Hematopoietic multipotent progenitor cell treated with erythropoietin and hydrocortisone succinate and interleukin-3 and kit ligand, for 15 days (in vitro differentiated cells): ENCODE measurements at places on chromosomes 7 and 10.

GRCh38 chr7:30575910-30576309 is 18.8 kb upstream of the GARS1 start:
- DNase-seq, result no peak

GRCh38 chr7:10557375-10557774 is 416.3 kb upstream of the PHF14 start:
- no peak for DNase-seq

DNA sequence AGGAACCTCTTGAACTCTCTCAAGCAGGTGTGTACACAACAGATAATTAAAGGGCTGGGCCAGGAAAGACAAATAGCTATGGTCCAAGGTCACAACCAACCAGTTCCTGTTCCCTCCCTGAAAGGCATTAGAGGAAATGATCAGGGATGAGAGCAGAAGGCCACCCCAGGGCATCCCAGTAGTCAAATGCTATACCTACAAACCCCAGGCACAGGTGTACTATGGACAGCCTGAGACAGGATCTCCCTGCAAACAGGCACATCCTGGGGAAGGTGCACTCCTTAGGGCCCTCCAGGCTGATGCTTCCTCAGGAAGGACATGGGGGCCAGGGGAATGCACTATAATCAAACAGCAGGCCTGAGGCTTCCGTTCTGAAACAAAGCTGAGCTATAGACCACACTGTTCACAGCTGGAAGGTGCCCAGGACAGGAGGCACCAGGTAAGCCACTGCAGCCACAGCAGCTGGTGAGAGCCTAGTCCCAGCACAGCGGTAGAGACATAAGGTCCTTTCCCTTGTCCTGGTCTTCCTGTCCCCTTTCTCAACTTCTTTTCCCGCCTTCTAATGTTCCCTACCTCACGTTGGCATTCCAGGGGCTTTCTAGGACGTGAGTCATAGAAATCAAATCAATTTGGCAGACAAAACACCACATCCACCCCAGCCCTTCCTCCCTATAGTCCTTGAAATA is 13.3 kb downstream of the PARP12 start:
- no peak for DNase-seq

- no peak for DNase-seq
Measured at GRCh38 chr7:98284335-98285036, 3.0 kb downstream of the BRI3 start.

DNA sequence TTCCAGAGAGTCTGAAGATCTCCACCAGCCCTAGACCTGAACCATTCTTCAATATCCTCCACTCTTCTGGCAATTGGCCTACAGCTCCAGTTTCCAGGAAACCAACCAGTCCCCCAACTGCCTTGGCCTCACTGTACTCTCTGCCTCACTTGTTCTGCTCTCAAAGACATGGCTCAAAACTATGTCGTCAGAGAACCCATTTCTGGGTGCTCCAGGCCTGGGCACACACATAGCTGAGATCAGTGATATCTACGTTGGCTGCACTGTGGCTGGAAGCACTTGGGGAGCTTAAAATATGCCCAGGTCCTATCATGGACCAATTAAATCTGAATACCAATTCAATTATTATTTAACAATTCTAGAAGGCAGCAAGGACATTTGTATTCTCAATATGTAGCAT is 93.1 kb downstream of the COBL start:
- no peak for DNase-seq

- no peak for DNase-seq
Measured at GRCh38 chr7:17463511-17464085, 165.1 kb downstream of the AHR start.

- DNase-seq, result no peak
Measured at GRCh38 chr7:143356414-143357050, 6.0 kb downstream of the FAM131B start.

DNA sequence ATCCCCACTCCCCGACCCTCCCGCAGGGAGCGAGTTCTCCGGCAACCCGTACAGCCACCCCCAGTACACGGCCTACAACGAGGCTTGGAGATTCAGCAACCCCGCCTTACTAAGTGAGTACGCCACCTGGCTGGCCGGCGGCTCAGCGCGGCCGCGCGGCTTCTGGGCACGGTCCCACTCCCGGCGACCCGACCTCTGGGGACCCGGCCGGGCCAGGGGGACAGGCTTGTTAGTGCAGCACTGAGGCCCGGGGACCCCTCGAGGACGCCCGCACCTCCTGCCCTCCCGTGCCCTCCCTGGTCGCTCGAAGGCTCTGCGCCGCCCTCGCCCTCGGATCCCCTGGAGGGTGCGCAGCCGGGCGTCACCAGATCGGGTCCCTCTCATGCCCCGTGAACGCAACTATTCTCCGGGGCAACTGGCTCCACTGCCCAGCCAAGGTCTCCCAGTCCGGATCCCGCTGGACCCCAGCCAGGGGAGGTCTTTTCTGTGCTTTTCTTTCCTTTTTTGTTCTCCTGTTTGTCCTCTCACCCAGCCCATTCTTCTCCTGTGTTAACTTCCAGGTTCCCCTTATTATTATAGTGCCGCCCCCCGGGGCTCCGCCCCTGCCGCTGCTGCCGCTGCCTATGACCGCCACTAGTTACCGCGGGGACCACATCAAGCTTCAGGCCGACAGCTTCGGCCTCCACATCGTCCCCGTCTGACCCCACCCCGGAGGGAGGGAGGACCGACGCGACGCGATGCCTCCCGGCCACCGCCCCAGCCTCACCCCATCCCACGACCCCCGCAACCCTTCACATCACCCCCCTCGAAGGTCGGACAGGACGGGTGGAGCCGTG is 81.8 kb downstream of the PAX2 start:
- no peak for DNase-seq

GRCh38 chr10:121130382-121130781 is 279.2 kb downstream of the WDR11 start:
- DNase-seq, result no peak

- no peak for DNase-seq
Measured at GRCh38 chr10:27890971-27891370, 107.9 kb downstream of the ODAD2 start.

- DNase-seq, result no peak
Measured at GRCh38 chr10:106938513-106938912, 226.0 kb downstream of the SORCS1 start.

GRCh38 chr10:122576291-122576690 is 15.7 kb downstream of the DMBT1 start:
- DNase-seq, result no peak

DNA sequence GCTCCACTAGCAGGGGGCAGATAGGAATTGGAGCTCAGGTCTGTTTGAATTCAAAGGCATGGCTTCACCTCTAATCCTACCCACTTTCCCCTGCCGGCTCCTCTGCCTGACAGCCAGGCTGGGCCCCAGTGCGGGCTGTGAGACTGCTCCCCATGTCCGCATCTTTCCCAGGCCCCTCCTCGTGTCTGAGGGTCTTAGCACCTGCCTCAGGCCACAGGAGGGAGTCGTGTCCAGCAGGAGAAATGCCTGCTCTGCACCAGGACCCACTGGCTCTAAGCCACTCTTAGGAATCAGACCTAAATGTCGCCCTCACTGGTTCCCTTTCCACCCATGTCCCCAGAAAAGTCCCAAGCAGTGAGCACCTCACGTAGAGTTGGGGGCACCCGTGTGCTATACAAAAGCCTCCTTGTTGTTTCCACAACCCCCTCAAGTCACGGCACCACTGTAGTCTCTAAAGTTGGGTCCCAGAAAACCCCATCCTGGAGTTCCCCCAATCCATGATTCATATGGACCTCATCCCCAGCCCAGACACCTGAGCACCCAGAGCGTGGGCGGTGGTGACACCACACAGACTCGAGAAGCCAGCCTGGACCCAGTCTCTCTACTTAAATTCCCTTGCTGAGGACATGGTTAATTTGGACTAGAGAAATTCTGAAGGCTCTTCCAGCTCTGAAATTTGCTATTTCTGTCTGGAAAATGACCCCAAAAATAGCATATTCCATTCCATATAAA is 466.4 kb upstream of the ZMIZ1 start:
- no peak for DNase-seq

GRCh38 chr10:75956624-75957023 is 525.2 kb downstream of the LRMDA start:
- no peak for DNase-seq

DNA sequence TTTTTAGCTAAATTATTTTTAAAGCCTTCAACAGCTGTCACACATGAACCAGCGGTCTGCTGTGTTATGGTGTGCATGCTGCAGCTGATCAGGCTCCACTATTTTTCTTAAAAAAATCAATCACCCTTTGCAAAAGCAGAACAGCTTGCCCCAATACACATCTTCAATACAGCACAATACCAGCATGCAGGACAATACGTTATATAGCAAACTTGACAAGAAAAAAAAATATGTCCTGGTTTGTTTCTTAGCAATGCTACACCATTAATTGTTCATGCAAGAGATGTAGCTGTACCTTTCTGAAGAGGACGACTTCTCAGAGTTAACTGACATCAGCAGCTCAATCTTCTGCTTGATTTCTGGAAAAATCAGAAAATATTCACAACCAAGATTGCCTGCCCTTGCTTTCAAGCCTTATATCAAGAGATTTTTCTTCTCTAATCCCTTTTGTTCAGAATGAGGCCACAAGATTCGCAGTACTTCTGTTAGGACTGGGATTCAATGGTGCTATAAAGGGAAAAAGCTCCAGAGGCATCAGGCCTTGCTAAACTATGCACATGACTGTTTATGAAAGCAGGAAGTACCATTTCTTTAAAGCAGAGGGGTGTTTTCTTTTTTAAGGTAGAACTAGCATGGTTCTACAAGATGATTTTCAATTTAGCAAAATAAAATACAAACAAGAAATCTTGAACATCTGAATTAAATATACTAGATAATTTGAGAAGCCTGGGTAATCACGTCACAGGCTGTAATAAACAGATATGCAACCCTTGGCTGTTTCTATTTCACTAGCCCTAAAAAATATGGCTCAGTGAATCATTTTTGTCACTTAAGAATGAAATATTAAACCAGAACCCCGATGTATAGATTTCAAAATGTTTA is 120.0 kb downstream of the SRPK2 start:
- peak; percentile 42 for DNase-seq

DNA sequence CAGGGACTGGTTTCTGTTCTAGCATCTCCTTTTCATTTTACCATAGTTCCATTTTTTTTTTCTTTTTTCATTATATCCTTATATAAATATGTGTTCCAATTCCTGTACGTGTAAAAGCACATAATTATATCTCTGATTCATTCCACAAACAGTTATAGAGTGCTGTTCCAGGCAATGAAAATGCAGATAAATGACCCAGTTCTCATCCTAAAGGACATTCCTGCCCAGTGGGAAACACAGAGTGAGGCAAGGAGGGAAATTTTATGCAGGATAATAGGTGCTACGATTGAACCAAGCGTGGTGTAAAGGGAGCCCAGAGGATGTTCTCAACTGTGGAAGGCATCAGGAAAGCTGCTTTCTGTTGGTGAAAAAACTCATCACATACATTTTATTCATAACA is 408.1 kb downstream of the GATA3 start:
- no peak for DNase-seq

GRCh38 chr7:31028006-31028405 is 24.1 kb upstream of the ADCYAP1R1 start:
- DNase-seq, result no peak

DNA sequence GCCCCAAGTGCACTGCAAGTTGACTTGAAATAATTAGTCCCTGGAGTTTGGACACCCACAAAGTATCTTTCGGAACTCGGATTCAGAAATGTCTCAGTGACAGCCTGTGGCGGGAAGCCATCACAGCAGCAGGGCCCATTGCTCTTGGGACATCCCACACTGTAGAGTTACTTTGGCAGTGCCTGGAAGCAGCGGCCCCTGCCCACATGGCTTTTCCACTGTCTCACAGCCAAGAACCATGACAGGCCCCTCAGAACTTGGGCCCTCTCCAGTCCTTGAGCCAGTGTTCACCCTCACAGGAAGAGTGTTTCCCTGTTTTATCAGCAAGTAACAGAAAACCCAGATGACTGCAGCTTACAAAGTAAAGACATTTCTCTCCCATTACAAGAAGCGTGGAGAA is 477.0 kb upstream of the GALNT17 start:
- DNase-seq, result no peak

- no peak for DNase-seq
Measured at GRCh38 chr7:151093748-151094147, 7.5 kb downstream of the AGAP3 start.

DNA sequence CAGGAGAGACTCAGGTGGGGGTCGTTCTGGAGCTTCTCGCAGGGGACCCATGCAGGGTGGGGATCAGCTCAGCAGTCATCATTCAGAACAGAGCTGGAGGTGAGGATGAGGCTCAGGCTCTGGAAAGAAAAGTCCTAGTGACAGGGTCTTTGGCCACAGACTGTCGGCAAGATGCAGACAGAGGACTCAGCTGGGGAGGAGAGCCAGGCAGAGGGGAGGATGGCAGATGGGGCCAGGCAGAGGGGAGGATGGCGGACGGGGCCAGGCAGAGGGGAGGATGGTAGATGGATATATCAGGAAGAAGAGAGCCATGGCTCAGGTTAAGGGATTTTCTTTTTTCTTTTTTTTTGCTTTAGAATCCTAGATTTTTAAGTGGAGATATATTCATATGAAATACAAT is 7.7 kb upstream of the IL15RA start:
- no peak for DNase-seq

GRCh38 chr7:40649247-40649646 is 514.4 kb downstream of the SUGCT start:
- no peak for DNase-seq

GRCh38 chr7:138934861-138935260 is 46.3 kb downstream of the KIAA1549 start:
- DNase-seq, result no peak

- DNase-seq, result no peak
Measured at GRCh38 chr10:122140941-122141623, 130.0 kb upstream of the BTBD16 start.

GRCh38 chr7:84663224-84663623 is 468.6 kb upstream of the SEMA3A start:
- no peak for DNase-seq

GRCh38 chr10:102814873-102815661 is 22.1 kb downstream of the CYP17A1 start:
- no peak for DNase-seq

- no peak for DNase-seq
Measured at GRCh38 chr10:1597370-1598146, 139.8 kb downstream of the ADARB2 start.

DNA sequence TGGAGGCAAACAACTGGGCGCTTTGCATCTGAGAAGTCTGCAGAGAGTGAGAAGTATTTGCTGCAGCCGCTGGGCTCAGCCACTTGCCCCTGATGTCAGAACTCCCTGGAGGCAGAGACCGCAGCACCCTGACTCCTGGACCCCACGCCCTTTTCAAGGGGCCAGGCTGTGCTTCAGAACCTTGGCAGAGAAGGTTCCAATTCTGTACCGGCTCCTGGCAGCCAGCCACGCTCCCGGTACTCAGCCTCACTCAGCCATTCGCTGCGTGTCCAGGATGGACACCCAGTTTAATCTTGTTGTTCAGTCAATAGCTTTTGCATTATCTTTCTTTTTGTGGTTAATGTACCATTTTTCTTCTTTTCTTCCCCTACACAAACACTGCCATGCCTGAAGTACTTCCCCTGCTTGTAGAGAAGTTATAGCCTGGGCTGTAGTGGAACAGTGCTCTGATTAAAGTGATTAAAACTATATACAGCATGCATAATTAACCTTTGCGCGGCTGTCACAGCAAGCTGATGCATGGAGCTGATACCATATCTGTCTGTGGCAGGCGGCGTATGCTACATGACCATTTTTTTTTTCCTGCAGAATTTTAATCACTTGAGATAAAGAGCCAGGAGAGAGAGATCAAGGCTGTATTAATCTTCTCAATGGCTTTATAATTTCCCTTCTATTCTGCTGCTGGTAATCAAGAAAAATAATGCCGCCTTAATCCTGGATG is 578.5 kb downstream of the SDK1 start:
- DNase-seq, result no peak
